ENCODE measurements at places on chromosomes 13 and 19. TPM values are rescaled to one million over a fixed set of nuclear protein-coding genes. Genes with fewer than 3 reads are reported as not detected.

The FLT1 gene
- total RNA-seq, result 10.0 TPM

The DZIP1 gene
- 67.3 TPM for total RNA-seq

The TMIGD2 gene
- total RNA-seq, result 0.31 TPM

The SERPINE3 gene
- 0.63 TPM for total RNA-seq

The IQCN gene
- 2.5 TPM for total RNA-seq

All from parietal lobe (tissue), 2 donors.